MV-4-11 (cell line): ENCODE measurements at places on chromosomes 13 and 19.

GRCh38 chr19:15197275-15197941 lies 3.4 kb downstream of the NOTCH3 start:
- peak; percentile 85 for DNase-seq

DNA sequence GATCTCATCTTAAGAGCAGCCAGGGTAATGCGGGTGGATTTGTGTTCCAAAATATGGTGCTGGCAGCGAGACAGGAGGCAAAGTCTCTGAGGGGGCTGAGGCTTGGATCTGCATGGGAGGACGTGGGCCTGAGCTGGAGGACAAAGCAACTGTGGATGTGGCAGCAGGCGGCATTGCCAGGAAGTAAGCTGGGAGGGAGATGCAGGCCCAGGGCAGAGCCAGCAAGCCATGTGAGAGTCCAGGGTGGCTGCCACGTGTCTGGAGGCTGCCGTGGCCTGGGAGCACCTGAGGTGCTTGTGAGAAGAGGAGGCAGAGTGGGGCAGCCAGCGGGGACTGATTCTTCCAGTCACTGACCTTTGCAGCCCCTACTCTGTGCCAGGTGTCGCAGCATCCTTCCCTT lies 52.0 kb downstream of the DPF1 start:
- DNase-seq, result no peak

- peak; percentile 41 for DNase-seq
Observed at GRCh38 chr19:1616875-1617274, 11.6 kb upstream of the UQCR11 start.

- no peak for DNase-seq
Observed at GRCh38 chr13:35479038-35479492, 2.6 kb upstream of the MAB21L1 start.

DNA sequence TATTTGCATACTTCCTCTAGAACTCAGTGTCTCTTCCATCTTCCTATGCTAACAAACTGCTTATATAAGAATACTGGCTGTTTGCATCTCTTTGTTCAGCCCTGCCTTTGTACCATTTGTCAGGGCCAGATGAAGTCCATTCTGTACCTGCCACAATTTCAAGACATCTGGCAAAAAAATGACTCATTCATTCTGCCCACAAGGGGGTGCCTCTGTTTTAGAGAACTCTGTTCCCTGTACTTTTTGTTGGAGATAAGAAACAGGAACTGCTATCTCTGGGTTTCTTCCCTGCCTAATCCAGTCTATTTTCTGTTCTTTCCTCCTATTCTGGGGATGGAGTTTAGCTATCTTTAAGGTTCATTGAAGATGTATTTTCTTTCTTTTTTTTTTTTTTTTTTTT lies 23.0 kb downstream of the ZNF568 start:
- peak; percentile 80 for DNase-seq

- peak; percentile 83 for DNase-seq
Observed at GRCh38 chr13:77372275-77372674, 45.4 kb upstream of the MYCBP2 start.

DNA sequence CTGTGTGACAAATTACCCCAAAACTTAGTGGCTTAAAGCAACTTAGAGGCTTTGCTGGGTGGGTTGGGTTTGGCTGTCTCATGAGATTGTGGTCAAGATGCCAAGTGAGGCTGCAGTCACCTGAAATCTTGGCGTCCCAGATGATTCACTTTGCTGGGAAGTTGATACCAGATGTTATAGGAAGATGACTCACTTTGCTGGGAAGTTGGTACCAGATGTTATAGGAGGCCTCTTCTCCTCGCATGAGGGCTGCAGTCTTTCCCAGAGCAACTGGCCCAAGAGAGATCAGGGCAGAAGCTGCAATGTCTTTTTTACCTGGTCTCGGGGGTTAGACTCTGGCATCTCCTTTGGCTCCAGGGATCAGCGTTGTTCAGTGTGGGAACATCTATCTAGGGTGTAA lies 16.8 kb downstream of the TEX29 start:
- DNase-seq, result no peak

DNA sequence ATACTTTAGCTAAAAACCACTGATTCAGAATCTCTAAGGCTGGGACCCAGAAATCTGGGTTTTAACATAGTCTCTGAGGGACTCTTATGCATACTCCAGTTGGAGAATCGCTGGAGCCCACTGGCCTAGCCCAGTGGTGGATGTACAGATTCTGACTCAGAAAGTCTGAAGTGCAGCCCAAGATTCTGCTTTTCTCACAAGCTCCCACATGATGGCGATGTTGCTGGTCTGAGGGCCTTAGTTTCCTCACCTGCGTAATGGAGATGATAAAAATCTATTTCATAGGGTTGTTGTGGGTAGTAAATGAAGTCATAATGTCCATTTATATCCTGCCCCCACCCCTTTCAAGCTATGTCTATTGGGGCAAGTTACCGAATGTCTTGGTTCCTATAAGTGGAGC lies 7.7 kb upstream of the CDADC1 start:
- peak; percentile 13 for DNase-seq

- peak; percentile 43 for DNase-seq
Observed at GRCh38 chr19:38142176-38143035, 81.6 kb downstream of the DPF1 start.

DNA sequence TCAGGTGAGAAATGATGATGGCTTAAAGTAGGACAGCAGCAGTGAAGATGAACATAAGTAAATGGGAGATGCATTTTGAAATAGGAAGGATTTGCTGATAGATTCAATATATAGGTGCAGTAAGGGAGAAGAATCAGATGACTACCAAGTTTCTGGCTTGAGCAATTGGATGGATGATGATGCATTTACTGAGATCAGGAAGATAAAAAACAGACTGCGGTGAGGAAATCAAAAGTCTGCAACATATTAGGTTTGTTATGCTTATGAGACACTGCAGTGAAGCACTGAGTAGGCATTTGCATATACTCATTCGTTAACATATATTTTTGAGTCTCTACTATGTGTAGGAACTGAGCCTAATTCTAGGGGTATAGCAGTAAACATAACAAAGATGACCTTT lies 184.2 kb downstream of the LACC1 start:
- DNase-seq, result no peak

GRCh38 chr19:7738023-7738422 lies 6.1 kb upstream of the CLEC4G start:
- DNase-seq, result no peak

GRCh38 chr13:112034231-112034630 lies 32.7 kb upstream of the SOX1 start:
- no peak for DNase-seq
